ENCODE measurements at places on chromosomes 5 and 9.
A peak's percentile ranks its signal among the peaks of the same experiment; 100 is the strongest.

GRCh38 chr9:128396970-128397613, 23.6 kb upstream of the CERCAM start:
- no peak for DNase-seq
- peaks cover 3% of the 10 kb centered on the region for H3K36me3 ChIP-seq
- peaks cover 6% of the 10 kb centered on the region for H3K4me1 ChIP-seq

DNA sequence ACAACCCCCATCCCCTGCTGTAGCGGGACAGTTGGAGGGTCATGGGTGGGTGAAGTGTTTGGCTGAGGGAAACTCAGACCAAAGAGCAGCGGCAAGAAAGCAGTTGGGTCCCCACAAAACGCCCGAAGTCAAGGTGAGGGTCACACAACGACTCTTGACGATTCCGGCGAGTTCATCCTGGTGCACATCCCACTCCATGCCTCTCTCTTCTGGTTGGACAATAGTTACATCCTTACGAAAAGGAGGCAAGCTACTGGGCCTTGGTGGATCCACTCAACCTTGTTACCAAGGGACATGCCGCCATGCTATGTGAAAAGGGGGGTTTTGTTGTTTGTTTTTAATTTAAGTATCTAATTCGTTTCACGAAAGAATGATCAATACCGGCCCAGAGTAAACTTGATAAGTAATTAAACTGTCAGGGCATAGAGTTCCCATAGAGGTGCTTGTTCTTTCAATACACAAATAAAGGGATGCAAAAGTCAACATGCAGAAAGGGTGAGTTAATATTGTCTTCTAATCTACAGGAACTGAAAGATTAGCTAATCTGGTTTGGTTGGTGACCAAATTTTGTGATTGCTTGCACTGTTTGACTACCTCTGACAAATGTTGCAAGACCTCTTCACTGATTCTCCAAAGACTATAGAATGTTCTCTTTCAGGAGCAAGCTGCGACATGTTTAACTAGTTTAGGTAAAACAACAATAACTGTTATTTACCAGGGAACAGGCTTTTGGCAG, 732 bp upstream of the SMIM15 start:
- no peaks in the 10 kb centered on the region for H3K27me3 ChIP-seq
- H3K4me3 ChIP-seq, result peak overlapping the region; percentile 96
- H3K4me1 ChIP-seq, result peaks cover 14% of the 10 kb centered on the region

GRCh38 chr5:35833224-35833623, 23.5 kb upstream of the IL7R start:
- peak overlapping the region; percentile 60 for H3K4me3 ChIP-seq
- peaks cover 48% of the 10 kb centered on the region for H3K4me1 ChIP-seq
- no peaks in the 10 kb centered on the region for H3K27me3 ChIP-seq
- H3K36me3 ChIP-seq, result peaks cover 9% of the 10 kb centered on the region
- no peak for DNase-seq
- peak overlapping the region; percentile 57 for H3K27ac ChIP-seq

DNA sequence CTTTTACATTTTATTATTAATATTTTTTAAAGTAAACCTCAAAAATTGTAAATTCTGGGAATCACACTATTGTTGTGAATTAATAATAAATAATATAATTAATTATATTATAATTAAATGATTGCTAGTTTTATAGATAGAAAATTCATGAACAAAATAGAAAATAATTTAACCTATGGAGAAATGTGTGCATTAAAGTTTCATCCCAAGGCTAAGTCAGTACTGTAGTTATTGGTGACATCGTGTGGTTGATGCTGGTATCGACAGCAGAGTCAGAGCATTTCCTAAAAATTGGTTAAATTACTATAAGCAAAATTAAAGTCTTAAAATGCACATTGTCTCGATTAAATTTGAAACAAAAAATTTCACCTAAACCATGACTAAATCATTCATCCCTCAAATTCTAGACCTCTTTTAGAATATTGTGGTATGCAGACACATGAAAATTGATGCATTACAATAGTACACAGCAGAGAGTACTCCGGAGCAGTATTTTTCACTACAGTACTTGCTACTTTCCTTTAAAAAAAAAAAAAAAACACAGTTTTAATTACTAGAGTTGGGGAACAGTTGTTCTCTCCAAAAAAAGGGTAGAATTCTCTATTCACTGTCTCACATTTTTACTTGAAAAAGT, 73.9 kb downstream of the RORB start:
- H3K36me3 ChIP-seq, result no peaks in the 10 kb centered on the region
- H3K4me1 ChIP-seq, result no peaks in the 10 kb centered on the region
- no peak for DNase-seq
- no peak overlapping the region for H3K27ac ChIP-seq

DNA sequence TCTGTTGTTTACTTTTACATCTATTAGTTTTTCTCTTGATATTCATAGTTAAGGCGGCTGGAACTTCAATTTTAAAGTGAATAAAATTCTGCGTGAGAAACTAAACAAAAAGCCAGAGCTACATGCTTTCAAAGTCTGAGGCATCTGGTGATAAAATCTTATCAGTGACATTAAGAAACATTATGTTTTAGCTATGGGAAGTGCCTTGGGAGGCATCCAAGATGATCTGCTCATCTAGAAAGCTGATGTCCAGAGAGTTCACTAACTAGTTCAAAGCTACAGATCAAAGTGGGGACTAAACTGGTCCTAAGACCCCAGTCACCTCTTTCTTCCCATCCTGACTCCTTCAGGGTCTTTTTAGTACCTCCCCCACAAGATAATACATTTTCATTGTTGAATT, 37.2 kb downstream of the MRPS27 start:
- peaks cover 22% of the 10 kb centered on the region for H3K36me3 ChIP-seq
- no peaks in the 10 kb centered on the region for H3K4me1 ChIP-seq
- H3K27ac ChIP-seq, result no peak overlapping the region
- DNase-seq, result no peak
- H3K4me3 ChIP-seq, result no peak overlapping the region

- no peaks in the 10 kb centered on the region for H3K27me3 ChIP-seq
- DNase-seq, result no peak
- peak overlapping the region; percentile 65 for H3K27ac ChIP-seq
- H3K4me1 ChIP-seq, result no peaks in the 10 kb centered on the region
- H3K36me3 ChIP-seq, result peaks cover 11% of the 10 kb centered on the region
- H3K4me3 ChIP-seq, result no peak overlapping the region
Observed at GRCh38 chr5:132750471-132751230, 3.4 kb downstream of the CCNI2 start.

DNA sequence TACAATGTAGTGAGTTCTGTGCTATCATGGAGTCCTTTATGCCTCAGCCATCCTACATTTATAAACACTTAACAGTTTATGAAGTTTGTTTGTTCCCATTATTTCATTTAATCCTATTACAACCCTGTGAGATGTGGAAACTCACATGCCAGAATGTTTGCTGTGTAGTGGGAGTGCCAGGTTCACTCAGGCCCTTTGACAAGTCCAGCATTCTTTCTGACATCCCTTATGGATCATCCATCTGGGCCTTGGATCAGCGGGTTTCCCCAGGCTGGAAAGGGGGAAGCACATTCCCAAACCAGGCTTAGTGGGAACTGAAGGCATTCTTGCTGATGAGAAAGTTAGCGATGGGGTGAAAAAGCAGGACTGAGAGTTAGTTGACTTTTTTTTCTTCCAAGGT, 128.1 kb upstream of the OTULINL start:
- no peak overlapping the region for H3K4me3 ChIP-seq
- no peak for DNase-seq
- no peak overlapping the region for H3K27ac ChIP-seq
- H3K27me3 ChIP-seq, result no peaks in the 10 kb centered on the region
- H3K36me3 ChIP-seq, result peaks cover 7% of the 10 kb centered on the region

GRCh38 chr5:126274763-126275125, 148.5 kb upstream of the GRAMD2B start:
- no peak for DNase-seq
- H3K27me3 ChIP-seq, result no peaks in the 10 kb centered on the region
- H3K27ac ChIP-seq, result no peak overlapping the region
- H3K4me3 ChIP-seq, result no peak overlapping the region

DNA sequence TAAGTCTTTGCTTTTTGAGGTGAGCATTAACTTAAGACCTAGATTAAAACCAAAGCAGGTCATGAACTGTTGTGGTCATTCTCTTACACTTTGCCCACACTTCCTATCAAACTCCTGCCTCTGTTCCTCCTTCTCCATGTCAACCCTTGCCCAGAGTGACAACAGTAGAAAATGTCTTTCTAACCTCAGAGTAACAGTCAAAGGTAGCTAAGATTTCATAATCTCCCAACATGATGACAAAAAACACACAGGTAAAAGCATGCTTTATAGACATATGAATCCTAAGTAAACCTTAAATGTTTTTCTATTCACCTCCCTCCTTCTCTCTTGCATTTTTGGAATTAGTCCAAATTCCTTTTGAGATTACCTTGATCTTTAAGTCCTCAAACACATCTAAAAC, 422.3 kb downstream of the SPATA31D1 start:
- no peak for DNase-seq
- H3K4me3 ChIP-seq, result no peak overlapping the region
- H3K36me3 ChIP-seq, result no peaks in the 10 kb centered on the region
- H3K27ac ChIP-seq, result no peak overlapping the region
- no peaks in the 10 kb centered on the region for H3K27me3 ChIP-seq
- no peaks in the 10 kb centered on the region for H3K4me1 ChIP-seq

DNA sequence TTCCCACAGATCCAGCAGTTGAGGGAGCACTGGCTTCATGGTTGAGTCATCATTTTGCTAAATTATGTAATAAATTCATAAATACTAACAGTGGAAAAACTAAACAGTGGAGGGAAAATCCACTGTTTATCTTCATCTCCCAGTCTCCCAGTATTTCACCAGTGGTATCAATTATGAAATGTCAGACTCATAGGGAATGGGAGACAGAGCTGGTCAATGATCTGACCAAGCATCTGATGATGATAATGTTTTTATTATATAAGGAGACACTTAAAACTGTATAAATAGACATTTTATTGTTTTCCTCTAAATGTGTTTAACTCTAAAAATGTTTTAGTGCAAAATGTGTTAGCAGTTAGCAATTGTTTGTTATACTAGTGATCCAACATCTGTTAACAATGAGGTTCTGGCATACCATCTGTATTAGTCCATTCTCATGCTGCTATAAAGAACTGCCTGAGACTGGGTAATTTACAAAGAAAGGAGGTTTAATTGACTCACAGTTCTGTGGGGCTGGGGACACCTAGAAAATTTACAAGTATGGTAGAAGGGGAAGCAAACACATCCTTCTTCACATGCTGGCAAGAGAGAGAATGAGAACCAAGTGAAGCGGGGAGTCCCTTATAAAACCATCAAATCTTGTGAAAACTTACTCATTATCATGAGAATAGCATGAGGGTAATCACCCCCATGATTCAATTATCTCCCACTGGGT, 11.8 kb upstream of the REEP5 start:
- no peak overlapping the region for H3K4me3 ChIP-seq
- H3K4me1 ChIP-seq, result peaks cover 14% of the 10 kb centered on the region
- H3K36me3 ChIP-seq, result peaks cover 2% of the 10 kb centered on the region
- H3K27me3 ChIP-seq, result no peaks in the 10 kb centered on the region
- no peak overlapping the region for H3K27ac ChIP-seq
- no peak for DNase-seq

- H3K27ac ChIP-seq, result no peak overlapping the region
- no peak for DNase-seq
- peaks cover 23% of the 10 kb centered on the region for H3K27me3 ChIP-seq
- no peaks in the 10 kb centered on the region for H3K36me3 ChIP-seq
- no peak overlapping the region for H3K4me3 ChIP-seq
Observed at GRCh38 chr9:92185681-92186080, 70.5 kb upstream of the SPTLC1 start.

DNA sequence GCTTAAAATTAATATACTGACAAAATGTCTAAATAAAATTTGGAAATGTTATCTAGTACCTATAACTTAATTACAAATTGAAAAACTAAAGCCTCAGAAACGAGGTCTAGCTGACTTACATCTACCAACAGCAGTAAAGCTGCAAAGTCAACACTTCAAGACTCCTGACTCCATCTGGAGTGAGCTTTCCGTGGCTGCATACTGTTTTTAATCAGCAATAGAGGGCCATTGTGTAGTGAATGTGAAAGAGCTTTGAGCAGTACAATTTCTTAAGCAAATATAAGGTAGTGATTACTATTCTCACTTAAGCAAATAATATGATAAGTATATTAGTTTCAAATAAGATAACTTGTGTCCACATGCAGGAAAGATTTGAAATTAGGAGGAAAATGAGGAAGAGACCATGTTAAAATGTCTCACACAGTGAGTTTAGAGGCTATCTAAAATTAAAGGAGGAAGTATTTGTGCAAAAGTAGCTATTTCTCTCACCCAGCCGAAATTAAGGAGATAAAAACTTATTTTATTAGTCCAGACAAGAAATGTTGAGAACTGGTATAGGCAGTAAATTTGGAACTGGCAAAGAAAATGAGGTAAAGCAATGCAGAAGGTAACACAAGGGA, 6.4 kb downstream of the SPINK6 start:
- H3K27ac ChIP-seq, result no peak overlapping the region
- peaks cover 18% of the 10 kb centered on the region for H3K27me3 ChIP-seq
- no peaks in the 10 kb centered on the region for H3K4me1 ChIP-seq
- H3K4me3 ChIP-seq, result no peak overlapping the region
- H3K36me3 ChIP-seq, result no peaks in the 10 kb centered on the region
- DNase-seq, result no peak

- H3K36me3 ChIP-seq, result no peaks in the 10 kb centered on the region
- H3K4me3 ChIP-seq, result no peak overlapping the region
- DNase-seq, result no peak
- H3K27me3 ChIP-seq, result no peaks in the 10 kb centered on the region
- no peak overlapping the region for H3K27ac ChIP-seq
Observed at GRCh38 chr5:83097689-83098231, 20.4 kb downstream of the XRCC4 start.

GRCh38 chr5:107502676-107503060, 168.1 kb downstream of the EFNA5 start:
- H3K27me3 ChIP-seq, result no peaks in the 10 kb centered on the region
- H3K27ac ChIP-seq, result peak overlapping the region; percentile 81
- no peaks in the 10 kb centered on the region for H3K36me3 ChIP-seq
- no peak for DNase-seq
- H3K4me1 ChIP-seq, result peaks cover 18% of the 10 kb centered on the region

DNA sequence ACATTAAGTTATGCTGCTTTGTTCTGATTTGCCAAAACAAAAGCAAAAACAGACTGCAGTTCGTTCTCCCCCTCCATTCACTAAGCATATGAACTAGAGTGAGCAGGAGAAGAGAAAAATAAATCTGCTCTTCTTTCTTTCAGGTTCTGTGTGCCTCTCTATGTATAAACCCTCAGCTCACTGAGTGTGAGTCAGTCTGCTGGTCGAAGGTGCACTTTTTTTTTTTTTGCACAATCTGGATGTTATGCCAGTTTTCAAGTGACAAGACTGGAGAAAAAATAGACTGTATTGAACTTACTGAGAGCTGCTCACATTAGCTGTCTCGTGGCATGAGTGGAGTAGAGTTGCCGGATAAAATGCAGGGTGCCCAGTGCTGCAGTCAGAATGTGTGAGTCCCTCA, 244.6 kb upstream of the ATP10B start:
- no peak overlapping the region for H3K27ac ChIP-seq
- H3K36me3 ChIP-seq, result no peaks in the 10 kb centered on the region
- DNase-seq, result no peak
- H3K4me1 ChIP-seq, result no peaks in the 10 kb centered on the region
- H3K4me3 ChIP-seq, result no peak overlapping the region
- H3K27me3 ChIP-seq, result no peaks in the 10 kb centered on the region

GRCh38 chr5:35894131-35894530, 37.4 kb downstream of the IL7R start:
- no peaks in the 10 kb centered on the region for H3K36me3 ChIP-seq
- DNase-seq, result no peak
- H3K4me3 ChIP-seq, result no peak overlapping the region
- peaks cover 7% of the 10 kb centered on the region for H3K4me1 ChIP-seq
- H3K27me3 ChIP-seq, result no peaks in the 10 kb centered on the region
- H3K27ac ChIP-seq, result no peak overlapping the region
